ENCODE measurements at places on chromosomes 12 and 14. TPM values are rescaled to one million over a fixed set of nuclear protein-coding genes. Genes with fewer than 3 reads are reported as not detected.

FGF6 gene
- polyA plus RNA-seq: not detected

APOF gene
- polyA plus RNA-seq: 203 TPM

- no peak for DNase-seq
Measured at GRCh38 chr12:90757957-90758356, 197.0 kb downstream of the CCER1 start.

DNA sequence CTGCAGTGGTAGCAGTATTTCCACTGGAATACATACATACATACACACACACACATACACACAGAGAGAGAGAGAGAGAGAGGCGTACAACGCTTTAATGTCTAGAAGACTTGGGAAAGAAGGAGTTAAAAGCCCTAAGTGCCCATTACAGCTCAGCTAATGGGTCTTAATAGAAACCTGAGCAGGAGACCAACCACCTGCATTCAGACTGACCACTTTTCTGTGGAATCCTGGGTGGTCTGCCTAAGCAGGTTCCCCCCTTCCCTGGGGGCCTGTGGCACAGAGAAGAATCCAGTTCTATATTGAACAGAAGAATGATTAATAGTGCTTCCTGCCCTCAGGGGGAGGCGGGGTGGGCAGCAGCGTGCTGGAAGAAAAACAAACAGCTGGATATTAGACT lies 312.4 kb upstream of the PRKD1 start:
- no peak for DNase-seq

GRCh38 chr12:5969974-5970690 lies 25.1 kb upstream of the ANO2 start:
- no peak for DNase-seq

- DNase-seq: no peak
Measured at GRCh38 chr14:61505815-61506809, 184.7 kb downstream of the PRKCH start.

All from liver (tissue), 10 donors.